ENCODE measurements at places on chromosomes 11 and 22. TPM values are rescaled to one million over a fixed set of nuclear protein-coding genes. Genes with fewer than 3 reads are reported as not detected.

Gene ELFN2
- not detected for total RNA-seq

Gene DMC1
- 1.7 TPM for total RNA-seq

Gene TSPAN32
- not detected for total RNA-seq

Gene MRGPRX4
- total RNA-seq: not detected

Gene FOLH1
- total RNA-seq: 0.42 TPM

GRCh38 chr11:38448284-38448683 lies 1850.2 kb upstream of the RAG2 start:
- no peaks in the 10 kb centered on the region for H3K36me3 ChIP-seq
- DNase-seq: no peak
- no peak overlapping the region for H3K27ac ChIP-seq
- H3K4me3 ChIP-seq: no peak overlapping the region

DNA sequence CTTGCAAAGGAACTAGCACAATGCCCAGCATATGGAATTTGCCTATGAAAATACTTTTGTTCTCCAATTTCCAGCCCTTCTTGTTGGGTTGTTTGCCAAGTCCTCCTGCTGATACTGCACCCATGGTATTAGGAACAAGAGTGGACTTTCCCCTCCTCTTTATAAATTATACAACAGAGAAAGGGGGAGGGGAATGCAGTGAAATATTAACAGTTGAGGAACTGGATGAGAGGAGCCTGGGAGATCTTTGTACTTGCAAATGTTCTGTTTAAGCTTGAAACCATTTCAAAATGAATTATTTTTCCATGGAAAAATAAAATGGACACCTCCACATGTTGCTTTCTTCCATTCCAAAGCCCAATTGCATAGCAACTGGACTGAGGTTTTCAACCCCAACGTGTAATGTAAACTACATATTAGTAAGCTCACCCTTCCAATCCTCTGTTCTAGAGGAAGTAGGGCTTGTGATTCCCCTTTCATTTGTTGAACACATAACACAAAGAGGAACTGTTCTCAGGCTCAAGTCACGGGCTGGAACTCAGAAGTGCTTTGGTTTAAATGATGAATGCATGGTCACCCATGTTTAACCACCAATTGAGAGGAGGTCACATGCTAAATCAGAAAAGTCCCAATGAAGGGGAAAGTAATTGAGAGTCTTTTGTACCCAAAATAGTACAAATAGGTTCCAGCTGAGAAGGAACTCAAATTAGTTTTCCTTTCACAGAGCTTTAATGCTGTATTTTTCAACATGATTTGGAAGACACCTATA lies 66.2 kb upstream of the ZC3H12C start:
- no peak for DNase-seq
- no peak overlapping the region for H3K4me3 ChIP-seq
- H3K4me1 ChIP-seq: no peaks in the 10 kb centered on the region
- H3K27me3 ChIP-seq: no peaks in the 10 kb centered on the region

GRCh38 chr22:49352361-49353169 lies 475.1 kb downstream of the BRD1 start:
- H3K4me3 ChIP-seq: no peak overlapping the region
- no peak overlapping the region for H3K27ac ChIP-seq
- H3K4me1 ChIP-seq: no peaks in the 10 kb centered on the region
- no peaks in the 10 kb centered on the region for H3K36me3 ChIP-seq

DNA sequence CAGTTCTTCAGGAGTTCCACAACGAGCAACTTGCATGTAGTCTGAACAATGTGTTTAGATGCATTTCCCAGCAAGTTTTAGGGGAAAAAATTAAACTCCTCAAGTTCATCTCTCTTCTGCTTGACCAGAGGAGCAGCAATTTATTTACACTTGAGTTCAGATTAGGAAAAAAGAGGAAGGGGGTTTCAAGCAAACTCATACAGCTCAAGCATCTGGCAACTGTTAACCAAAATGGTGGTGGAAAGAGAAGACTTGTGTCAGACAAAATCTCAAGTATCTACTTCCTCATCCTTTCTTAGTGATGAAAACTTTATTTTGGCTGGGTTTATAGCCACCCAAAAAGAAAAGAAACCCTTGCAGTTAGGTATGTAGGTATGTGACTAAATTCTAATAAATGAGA lies 29.1 kb upstream of the PICALM start:
- H3K36me3 ChIP-seq: no peaks in the 10 kb centered on the region
- H3K4me1 ChIP-seq: no peaks in the 10 kb centered on the region
- no peak for DNase-seq
- no peaks in the 10 kb centered on the region for H3K27me3 ChIP-seq
- H3K4me3 ChIP-seq: no peak overlapping the region
- no peak overlapping the region for H3K27ac ChIP-seq

- no peak for DNase-seq
- no peak overlapping the region for H3K4me3 ChIP-seq
- no peaks in the 10 kb centered on the region for H3K27me3 ChIP-seq
- no peak overlapping the region for H3K27ac ChIP-seq
These were observed 47.4 kb upstream of the FGF3 start for GRCh38 chr11:69866648-69867047.

- H3K27ac ChIP-seq: no peak overlapping the region
- no peaks in the 10 kb centered on the region for H3K36me3 ChIP-seq
- no peak overlapping the region for H3K4me3 ChIP-seq
These were observed 1449.0 kb downstream of the BRD1 start for GRCh38 chr22:48378673-48379072.

GRCh38 chr11:114215428-114215827 lies 80.8 kb upstream of the NNMT start:
- DNase-seq: no peak
- H3K4me3 ChIP-seq: no peak overlapping the region
- H3K27me3 ChIP-seq: no peaks in the 10 kb centered on the region
- peaks cover 19% of the 10 kb centered on the region for H3K36me3 ChIP-seq

GRCh38 chr11:86798988-86799387 lies 1.4 kb upstream of the PRSS23 start:
- no peaks in the 10 kb centered on the region for H3K36me3 ChIP-seq
- H3K27me3 ChIP-seq: no peaks in the 10 kb centered on the region
- no peak for DNase-seq
- no peak overlapping the region for H3K4me3 ChIP-seq
- H3K4me1 ChIP-seq: peaks cover 44% of the 10 kb centered on the region
- peak overlapping the region; percentile 88 for H3K27ac ChIP-seq

DNA sequence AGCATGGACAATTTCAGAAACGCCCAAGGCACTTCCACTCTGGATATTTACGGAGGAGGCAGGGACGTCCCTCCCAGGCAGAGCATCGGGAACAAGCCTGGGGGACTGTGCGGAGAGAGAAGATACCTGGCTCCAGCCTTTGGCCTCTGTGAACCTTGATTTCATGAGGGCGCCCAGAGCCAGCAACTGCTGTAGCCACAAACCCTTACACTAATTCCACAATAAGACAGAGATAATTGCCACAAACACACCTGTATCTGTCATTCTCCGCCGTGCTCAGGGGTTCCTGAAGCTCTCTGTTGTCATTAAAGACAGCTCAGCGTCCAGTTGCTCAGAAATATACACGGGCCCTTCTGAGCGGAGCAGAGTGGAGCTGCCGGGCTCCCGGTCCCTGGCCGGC lies 1292.1 kb downstream of the TBC1D22A start:
- H3K36me3 ChIP-seq: no peaks in the 10 kb centered on the region
- DNase-seq: no peak
- no peaks in the 10 kb centered on the region for H3K27me3 ChIP-seq
- H3K4me1 ChIP-seq: no peaks in the 10 kb centered on the region
- H3K27ac ChIP-seq: no peak overlapping the region
- no peak overlapping the region for H3K4me3 ChIP-seq

GRCh38 chr11:83056204-83056603 lies 15.5 kb downstream of the RAB30 start:
- H3K27me3 ChIP-seq: no peaks in the 10 kb centered on the region
- H3K27ac ChIP-seq: no peak overlapping the region
- DNase-seq: no peak

- no peak for DNase-seq
- H3K27ac ChIP-seq: no peak overlapping the region
- H3K27me3 ChIP-seq: no peaks in the 10 kb centered on the region
These were observed 81.4 kb downstream of the ABTB2 start for GRCh38 chr11:34276352-34276864.

DNA sequence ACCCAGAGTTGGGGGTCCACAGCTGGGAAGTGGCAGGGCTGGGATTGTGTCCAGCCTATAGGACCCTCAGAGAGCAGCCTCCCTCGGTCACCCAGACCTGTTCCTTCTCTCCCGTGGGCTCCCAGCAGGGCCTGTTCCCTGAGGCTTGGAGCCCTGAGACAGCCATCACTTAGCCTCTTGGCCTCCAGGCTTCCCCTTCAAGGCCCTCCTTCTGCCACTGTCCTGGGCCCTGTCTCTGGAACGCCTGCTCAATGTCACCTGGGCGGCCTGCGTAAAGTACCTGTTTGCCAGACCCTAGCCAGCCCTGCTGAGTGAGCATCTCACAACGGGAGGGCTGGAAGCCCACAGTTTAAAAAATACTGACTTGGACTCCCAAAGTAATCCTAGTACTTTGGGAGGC lies 6.5 kb downstream of the MGAT3 start:
- DNase-seq: no peak
- H3K4me1 ChIP-seq: peaks cover 44% of the 10 kb centered on the region
- H3K4me3 ChIP-seq: no peak overlapping the region
- H3K27me3 ChIP-seq: peaks cover 4% of the 10 kb centered on the region

GRCh38 chr22:24583221-24584165 lies 9.4 kb downstream of the LRRC75B start:
- peak overlapping the region; percentile 80 for H3K27ac ChIP-seq
- H3K27me3 ChIP-seq: no peaks in the 10 kb centered on the region
- peaks cover 32% of the 10 kb centered on the region for H3K36me3 ChIP-seq

DNA sequence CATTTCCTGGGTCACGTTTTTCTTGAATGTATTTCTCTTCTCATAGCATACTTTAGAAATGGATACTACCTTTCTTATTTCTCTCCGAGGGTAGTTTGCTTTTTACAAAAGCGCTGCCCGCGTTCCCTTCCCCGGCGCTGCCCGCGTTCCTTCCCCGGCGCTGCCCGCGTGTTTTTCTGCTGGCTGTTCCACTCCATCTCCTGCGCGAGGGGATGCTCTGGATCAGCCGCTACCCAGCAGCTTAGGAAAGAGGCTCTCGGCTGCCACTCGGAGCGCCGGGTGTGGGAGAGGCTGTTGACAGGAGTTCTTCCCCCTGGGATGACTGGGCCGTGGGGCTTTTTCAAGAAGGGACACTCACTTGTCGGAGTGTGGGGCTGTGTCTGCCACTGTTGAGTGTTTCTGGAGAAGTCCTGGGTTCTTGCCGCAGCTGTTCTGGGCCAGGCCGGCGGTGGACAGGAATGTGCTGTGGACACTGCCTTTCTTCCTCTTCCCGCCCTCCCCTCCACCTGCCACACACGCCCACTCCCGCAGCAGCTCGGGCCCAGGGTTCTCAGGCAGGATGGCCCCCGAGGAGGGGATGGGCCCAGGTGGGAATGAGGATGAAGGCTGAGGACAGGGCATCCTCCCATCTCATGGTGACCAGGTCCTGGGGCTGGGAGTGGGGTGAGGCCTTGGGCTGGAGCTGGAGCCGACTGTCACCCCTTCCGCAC lies 30.6 kb downstream of the GLB1L2 start:
- H3K27ac ChIP-seq: no peak overlapping the region
- no peak overlapping the region for H3K4me3 ChIP-seq
- no peaks in the 10 kb centered on the region for H3K27me3 ChIP-seq
- no peak for DNase-seq
- peaks cover 6% of the 10 kb centered on the region for H3K4me1 ChIP-seq
- no peaks in the 10 kb centered on the region for H3K36me3 ChIP-seq

- no peaks in the 10 kb centered on the region for H3K4me1 ChIP-seq
- H3K36me3 ChIP-seq: no peaks in the 10 kb centered on the region
- no peak for DNase-seq
- no peak overlapping the region for H3K4me3 ChIP-seq
These were observed 131.9 kb downstream of the SHANK2 start for GRCh38 chr11:71120471-71120896.

DNA sequence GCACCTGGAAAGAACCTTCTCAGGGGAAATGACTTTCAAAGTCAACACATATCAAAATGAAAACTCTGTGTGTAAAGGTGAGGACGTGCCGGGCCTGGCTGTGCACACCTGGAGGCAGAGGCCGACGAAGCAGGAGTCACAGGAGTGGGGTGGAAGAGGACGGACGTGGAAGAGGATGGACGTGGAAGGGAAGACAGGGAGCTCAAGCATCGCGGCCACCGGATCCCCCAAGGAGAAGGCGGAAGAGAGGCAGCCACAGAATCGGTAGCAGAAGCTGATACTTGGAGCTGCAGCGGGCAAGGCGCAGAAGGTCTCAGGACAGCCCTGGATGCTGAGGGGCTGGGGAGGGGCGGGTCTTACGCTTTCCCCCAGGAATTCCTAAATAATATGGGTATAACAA lies 519.8 kb downstream of the BRD1 start:
- no peak for DNase-seq
- H3K4me1 ChIP-seq: peaks cover 7% of the 10 kb centered on the region
- no peaks in the 10 kb centered on the region for H3K36me3 ChIP-seq
- no peak overlapping the region for H3K27ac ChIP-seq
- H3K4me3 ChIP-seq: no peak overlapping the region
- peaks cover 8% of the 10 kb centered on the region for H3K27me3 ChIP-seq

GRCh38 chr11:74671520-74672196 lies 59.6 kb downstream of the CHRDL2 start:
- H3K4me1 ChIP-seq: peaks cover 20% of the 10 kb centered on the region
- no peaks in the 10 kb centered on the region for H3K36me3 ChIP-seq
- H3K27me3 ChIP-seq: no peaks in the 10 kb centered on the region
- no peak overlapping the region for H3K4me3 ChIP-seq
- no peak overlapping the region for H3K27ac ChIP-seq
- peak; percentile 86 for DNase-seq

GRCh38 chr11:45233121-45233803 lies 52.9 kb downstream of the SYT13 start:
- H3K27me3 ChIP-seq: no peaks in the 10 kb centered on the region
- no peak overlapping the region for H3K4me3 ChIP-seq
- DNase-seq: no peak

DNA sequence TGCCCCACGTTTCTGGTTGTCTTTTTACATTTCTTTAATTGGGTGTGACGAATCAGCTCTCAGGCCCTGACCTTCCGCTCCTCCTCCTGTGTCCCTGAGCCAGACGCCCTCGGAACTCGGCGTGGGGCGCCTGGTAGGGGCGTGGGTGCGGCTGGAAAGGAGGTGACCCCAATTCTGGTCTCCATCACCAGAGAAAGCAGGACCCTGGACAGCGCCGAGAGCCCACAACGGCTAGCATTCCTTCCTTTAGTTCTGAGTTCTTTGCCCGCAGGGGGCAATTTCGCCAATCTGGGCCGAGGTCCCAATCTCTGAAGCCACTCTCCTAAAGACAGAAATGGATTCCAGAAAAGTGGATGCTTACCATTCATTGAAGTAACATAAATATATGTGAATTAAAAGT lies 11.7 kb upstream of the RBMXL2 start:
- no peaks in the 10 kb centered on the region for H3K27me3 ChIP-seq
- H3K36me3 ChIP-seq: no peaks in the 10 kb centered on the region
- H3K27ac ChIP-seq: no peak overlapping the region
- H3K4me1 ChIP-seq: no peaks in the 10 kb centered on the region
- no peak for DNase-seq
